Activated T-helper 1 cell treated with anti-CD3 and anti-CD28 coated beads, Interleukin-12 subunit alpha, Interleukin-12 subunit beta, Interleukin-2, Interleukin-4 antibody, amounts not matched to agents 30 ng/mL and 10 ng/mL and 1 ng/mL, durations not matched to agents 14 hours and 24 hours and 36 hours (primary cell): ENCODE measurements at places on chromosomes 6 and 20. TPM values are rescaled to one million over a fixed set of nuclear protein-coding genes. Genes with fewer than 3 reads are reported as not detected.

The SOX4 gene
- total RNA-seq = 1.2 and 1.5 TPM in 2 replicates

The GSTA2 gene
- not detected in 2 replicates for total RNA-seq

GRCh38 chr6:1695546-1696462, 86.1 kb downstream of the FOXC1 start:
- DNase-seq = no peak

The RAET1L gene
- total RNA-seq = not detected in 2 replicates

The SRC gene
- total RNA-seq = 6.2 and 6.4 TPM in 2 replicates

DNA sequence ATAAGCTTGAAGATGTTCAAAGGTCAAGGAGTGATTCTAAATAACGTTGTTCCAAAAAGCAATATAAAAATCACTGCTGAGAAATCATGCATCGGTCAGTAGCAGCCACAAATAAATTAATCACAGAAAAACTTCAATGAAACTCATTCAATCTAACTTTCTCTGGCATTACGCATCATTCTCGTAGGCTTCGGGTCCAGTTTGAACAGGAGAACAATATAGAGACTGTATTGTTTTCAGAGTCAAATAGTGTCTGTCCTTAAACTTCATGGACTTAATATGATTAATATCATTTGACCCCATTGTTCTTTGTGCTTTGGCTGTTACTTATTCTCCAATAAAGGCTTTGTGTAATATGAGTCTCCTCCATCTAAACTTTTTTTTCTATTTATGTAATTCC, 200.4 kb downstream of the C6orf118 start:
- DNase-seq = no peak

GRCh38 chr6:99093456-99094190, 145.9 kb upstream of the FBXL4 start:
- DNase-seq = no peak

DNA sequence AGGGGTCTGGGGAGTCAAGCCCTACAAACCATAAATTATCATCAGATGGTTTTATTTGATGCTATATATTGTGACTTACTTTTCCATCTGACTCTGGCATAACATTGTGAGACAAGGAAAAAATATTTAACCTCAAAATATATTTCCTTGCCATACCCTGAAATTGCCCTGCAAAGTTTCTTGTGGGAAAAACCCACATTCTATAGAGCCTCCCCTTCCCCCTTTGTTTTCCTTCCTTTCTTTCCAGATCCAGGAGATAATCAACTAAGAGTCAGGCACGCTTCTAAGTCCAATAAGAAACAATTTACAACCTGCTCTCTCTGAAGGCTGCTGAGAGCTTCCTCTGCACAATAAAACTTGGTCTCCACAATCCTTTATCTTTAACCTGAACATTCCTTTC, 17.5 kb upstream of the HINT3 start:
- no peak for DNase-seq

GRCh38 chr20:7841971-7842310, 98.3 kb downstream of the HAO1 start:
- DNase-seq = no peak

GRCh38 chr6:13065581-13065980, 262.8 kb downstream of the TBC1D7 start:
- no peak for DNase-seq
